ENCODE measurements at places on chromosomes 7 and 10. TPM values are rescaled to one million over a fixed set of nuclear protein-coding genes. Genes with fewer than 3 reads are reported as not detected.

DNA sequence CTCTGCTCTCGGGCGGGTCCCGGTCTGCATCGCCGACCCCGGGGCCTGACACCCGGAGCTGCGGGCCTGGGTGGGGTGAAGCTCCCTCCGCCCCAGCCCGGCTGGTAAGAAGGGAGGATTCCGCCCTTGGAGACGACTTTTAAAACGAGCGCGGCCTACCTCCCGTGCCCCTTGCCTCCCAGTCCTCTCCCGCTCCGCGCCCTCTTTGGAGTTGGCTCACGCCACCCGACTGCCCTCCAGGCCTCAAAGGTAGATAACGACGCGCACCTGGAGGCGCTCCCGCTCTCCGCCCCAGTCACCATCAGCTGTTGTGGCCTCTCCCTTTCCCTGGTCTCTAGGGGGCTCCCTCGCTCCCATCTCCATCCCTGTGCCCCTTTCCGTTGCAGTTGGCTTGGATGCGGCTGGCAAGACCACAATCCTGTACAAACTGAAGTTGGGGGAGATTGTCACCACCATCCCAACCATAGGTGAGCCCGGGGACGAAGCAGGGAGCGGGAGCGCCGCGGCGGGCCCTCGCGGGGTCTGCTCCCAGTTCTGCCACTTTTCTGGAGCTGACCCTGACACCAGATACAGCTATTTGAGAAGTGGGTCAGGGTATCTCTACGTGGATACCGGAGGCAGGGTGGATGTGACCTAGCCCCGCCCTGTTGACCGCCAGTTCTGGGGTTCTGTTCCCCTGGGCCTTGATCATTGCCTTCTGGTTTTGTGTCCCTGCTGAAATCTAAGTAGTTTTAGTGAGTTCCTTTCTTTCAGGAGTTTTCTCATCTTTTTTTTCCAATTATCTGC lies 679 bp downstream of the ARF5 start:
- H3K27ac ChIP-seq, result peak overlapping the region; percentile 77
- H3K4me3 ChIP-seq, result peak overlapping the region; percentile 91
- no peaks in the 10 kb centered on the region for H3K27me3 ChIP-seq
- no peak for DNase-seq
- peaks cover 16% of the 10 kb centered on the region for H3K36me3 ChIP-seq
- peaks cover 63% of the 10 kb centered on the region for H3K4me1 ChIP-seq

- H3K36me3 ChIP-seq, result no peaks in the 10 kb centered on the region
- H3K4me1 ChIP-seq, result no peaks in the 10 kb centered on the region
- no peak overlapping the region for H3K4me3 ChIP-seq
- no peak overlapping the region for H3K27ac ChIP-seq
Measured at GRCh38 chr10:128468462-128468861, 342.2 kb upstream of the MKI67 start.

GRCh38 chr7:17229228-17229627 lies 69.2 kb upstream of the AHR start:
- no peak for DNase-seq
- H3K4me1 ChIP-seq, result no peaks in the 10 kb centered on the region
- no peaks in the 10 kb centered on the region for H3K36me3 ChIP-seq
- H3K4me3 ChIP-seq, result no peak overlapping the region
- H3K27me3 ChIP-seq, result no peaks in the 10 kb centered on the region
- no peak overlapping the region for H3K27ac ChIP-seq

The NFKB2 gene
- total RNA-seq, result 51.6 TPM

The MYL10 gene
- not detected for total RNA-seq
